ENCODE measurements at places on chromosomes 11 and 22.

GRCh38 chr11:82936261-82936660 lies 34.7 kb downstream of the DDIAS start:
- no peak for DNase-seq

- DNase-seq = no peak
These were observed 22.9 kb downstream of the MS4A6E start for GRCh38 chr11:60349990-60350389.

- DNase-seq = no peak
These were observed 796.3 kb upstream of the RAG2 start for GRCh38 chr11:37394236-37394870.

DNA sequence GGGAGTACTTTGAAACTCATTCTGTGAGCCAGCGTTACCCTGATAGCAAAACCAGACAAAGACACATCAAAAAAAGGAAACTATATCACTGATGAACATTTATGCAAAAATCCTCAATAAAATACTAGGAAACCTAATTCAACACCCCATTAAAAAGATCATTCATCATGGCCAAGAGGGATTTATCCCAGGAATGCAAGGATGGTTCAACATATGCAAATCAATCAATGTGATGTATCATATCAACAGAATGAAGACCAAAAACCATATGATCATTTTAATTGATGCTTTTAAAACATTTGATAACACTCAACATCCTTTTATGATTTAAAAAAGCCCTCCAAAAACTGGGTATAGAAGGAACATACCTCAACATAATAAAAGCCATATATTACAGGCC lies 19.8 kb downstream of the RRP8 start:
- DNase-seq = no peak

- no peak for DNase-seq
These were observed 82.4 kb downstream of the FANCF start for GRCh38 chr11:22543261-22543660.

GRCh38 chr11:1192741-1193325 lies 30.0 kb upstream of the MUC5B start:
- no peak for DNase-seq

All from NCI-H526 (cell line).